ENCODE measurements at places on chromosomes 6 and 20.

- no peak for DNase-seq
Observed at GRCh38 chr20:23690581-23690980, 1.7 kb upstream of the CST4 start.

DNA sequence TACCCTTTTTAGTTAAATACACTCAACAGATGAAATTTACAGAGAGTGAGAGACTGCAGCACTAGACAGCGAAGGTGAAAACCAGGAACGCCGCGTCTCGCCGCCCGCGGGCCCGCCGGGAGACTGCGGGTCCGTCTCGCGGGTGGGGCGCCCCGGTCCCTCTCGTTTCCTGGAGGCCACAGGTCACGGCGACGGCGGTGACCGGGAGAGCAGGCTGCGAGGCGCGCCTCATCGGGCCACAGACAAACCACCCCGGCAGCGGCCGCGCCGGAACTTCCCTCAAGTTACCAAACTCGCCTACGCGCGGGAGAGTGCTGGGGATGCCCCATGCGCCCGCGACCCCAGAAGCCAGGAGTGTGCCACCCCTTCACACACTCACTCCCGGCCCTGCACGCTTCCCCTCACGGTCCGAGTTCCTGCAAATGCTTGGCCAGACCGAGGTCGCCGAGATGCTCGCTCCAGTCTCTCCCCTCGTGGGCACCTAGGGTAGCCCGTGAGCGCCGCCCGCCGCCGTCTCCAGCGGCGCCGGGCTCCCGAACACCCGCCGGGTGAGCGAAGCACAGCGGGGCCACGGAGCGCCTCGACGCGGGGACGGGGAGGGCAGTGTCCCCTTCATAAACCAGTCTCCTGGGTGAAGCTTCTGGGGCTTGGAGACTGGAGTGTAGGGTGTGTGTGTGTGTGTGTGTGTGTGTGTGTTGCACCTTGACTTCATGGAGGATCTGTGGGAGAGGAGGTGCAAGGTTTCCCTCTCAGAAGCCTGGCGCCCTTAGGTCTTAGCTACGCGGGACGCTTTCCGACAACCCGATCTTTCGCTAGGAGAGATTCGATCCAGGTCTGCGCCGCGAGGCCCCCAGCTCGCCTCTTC lies 1.4 kb downstream of the BACH2 start:
- peak; percentile 47 for DNase-seq

- DNase-seq, result no peak
Observed at GRCh38 chr6:133504158-133504557, 263.0 kb downstream of the EYA4 start.

DNA sequence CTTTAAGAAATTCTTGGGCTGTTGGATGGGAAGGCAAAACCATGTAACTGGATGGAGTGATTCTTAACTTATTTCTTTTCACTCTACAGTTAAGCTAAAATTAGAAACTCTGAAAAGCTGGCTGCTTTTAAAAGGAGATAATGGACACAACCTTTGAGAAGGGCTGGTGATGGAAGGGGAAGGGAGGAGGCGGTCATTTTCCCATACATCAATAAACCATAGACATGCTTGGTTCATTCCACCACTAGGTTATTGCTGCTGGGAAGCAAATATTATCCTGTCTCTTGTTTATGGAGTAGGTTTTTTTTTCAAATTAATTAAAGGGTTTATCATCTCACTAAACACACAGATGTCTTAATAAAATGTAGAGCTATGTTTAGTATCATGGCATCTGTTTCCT lies 76.2 kb downstream of the PLCB1 start:
- no peak for DNase-seq

GRCh38 chr6:69852706-69853105 lies 13.7 kb upstream of the COL19A1 start:
- no peak for DNase-seq

DNA sequence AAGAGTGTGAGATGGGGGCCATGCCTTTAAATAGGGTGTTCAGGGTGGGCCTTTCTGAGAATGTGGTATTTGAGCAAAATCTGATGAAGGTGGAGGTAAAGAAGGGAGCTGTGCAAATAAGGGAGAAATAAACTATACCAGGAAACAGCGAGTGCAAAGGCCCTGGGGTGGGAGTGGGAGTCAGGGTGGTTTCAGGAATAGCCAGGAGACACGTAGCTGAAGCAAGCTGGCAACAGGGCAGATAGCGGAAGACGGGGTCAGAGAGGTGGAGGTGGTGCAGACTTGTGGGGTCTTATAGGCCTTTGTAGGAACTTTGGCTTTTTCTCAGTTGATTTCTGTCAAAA lies 51.6 kb downstream of the FGD2 start:
- DNase-seq, result no peak

- no peak for DNase-seq
Observed at GRCh38 chr6:105985098-105985815, 100.9 kb upstream of the PRDM1 start.

- no peak for DNase-seq
Observed at GRCh38 chr6:157607317-157608109, 215.5 kb upstream of the SNX9 start.

- peak; percentile 95 for DNase-seq
Observed at GRCh38 chr6:41073203-41073967, 611 bp downstream of the NFYA start.

DNA sequence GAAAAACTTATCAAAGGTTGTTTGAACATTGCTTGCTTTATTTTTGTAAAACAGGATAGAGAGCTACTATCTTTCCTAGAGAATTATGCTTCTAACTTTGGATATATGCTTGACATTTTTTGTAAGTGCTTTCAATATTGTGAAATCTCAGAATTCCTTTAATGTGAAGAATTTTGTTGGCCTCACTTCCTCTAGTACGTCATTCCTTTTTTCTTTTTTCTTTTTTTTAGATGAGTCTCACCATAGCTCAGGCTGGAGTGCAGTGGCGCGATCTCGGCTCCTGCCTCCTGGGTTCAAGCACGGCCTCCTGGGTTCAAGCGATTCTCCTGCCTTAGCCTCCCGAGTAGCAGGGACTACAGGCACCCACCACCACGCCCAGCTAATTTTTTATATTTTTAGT lies 668.1 kb downstream of the RFPL4B start:
- DNase-seq, result no peak

DNA sequence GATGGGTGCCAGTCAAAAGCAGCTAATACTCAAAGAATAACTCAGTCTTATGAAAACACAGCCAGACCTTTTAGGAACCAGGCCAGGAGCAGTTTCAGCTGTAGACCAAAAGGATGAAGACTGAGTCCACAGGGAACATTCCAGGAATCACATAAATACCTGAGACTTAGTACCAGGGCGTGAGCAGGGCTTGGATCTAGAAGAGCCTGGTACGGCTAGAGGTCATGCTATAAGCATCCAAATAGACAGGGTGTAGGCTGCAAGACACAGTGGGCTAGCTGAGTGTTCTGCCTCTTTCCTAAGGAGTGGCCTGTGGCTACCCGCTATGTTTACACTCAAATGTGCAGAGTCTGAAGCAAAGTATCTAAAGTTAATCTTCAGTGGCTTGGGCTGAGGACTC lies 29.5 kb upstream of the LRRC1 start:
- DNase-seq, result no peak

GRCh38 chr20:46520976-46521579 lies 7.7 kb upstream of the ZNF334 start:
- DNase-seq, result peak; percentile 59

GRCh38 chr20:62760856-62761758 lies 35.2 kb upstream of the MRGBP start:
- no peak for DNase-seq

- no peak for DNase-seq
Observed at GRCh38 chr6:72712910-72713309, 91.0 kb downstream of the KCNQ5 start.

DNA sequence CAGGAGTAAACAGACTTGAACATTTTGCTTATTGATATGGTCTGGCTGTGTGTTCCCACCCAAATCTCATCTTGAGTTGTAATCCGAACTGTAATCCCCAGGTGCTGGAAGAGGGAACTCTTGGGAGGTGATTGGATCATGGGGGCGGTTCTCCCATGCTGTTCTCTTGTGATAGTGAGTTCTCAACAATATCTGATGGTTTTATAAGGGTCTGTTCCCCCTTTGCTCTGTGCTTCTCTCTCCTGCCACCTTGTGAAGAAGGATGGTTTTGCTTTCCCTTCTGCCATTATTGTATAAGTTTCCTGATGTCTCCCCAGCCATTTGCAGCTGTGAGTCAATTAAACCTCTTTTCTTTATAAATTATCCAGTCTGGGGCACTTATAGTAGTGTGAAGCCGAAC lies 40.0 kb downstream of the MYLIP start:
- no peak for DNase-seq

GRCh38 chr20:6560978-6561377 lies 206.5 kb upstream of the BMP2 start:
- no peak for DNase-seq

- DNase-seq, result no peak
Observed at GRCh38 chr6:139546106-139546472, 171.6 kb upstream of the CITED2 start.

DNA sequence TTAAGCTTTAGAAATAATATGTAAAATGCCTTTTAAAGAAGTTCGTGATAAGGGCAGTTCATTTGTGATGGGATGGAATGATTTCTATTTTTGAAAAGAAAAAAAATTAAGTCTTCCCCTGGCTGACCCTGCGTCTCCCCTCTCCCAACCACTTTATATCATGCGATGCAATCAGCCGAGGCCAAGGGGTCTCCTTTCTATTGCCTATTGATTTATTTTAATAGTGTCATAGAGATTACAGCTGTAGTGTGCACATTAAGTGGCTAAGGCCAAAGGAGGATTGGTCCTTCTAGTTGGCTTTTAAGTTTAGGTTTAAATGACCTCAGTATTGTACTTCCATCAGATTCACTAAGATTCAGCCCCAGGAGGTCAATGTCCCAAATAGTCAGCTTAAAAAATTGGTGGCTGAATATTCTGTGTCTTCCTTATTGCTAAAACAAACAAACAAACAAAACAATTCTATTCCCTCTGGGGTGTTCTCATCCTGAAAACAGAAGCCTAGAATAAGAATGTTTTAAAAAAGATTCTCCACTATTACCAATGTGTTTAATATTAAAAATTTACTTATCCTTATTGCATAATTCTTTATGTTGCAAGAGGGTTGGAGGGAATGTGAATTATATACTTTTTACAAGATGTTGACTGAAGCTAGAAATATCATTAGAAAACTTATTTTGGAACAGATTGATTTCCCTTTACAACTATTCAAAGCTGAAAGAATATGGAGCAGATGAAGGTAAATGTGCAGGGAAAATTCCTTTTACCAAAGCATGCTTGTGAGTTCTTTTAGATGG lies 359.1 kb downstream of the SAMD5 start:
- no peak for DNase-seq

DNA sequence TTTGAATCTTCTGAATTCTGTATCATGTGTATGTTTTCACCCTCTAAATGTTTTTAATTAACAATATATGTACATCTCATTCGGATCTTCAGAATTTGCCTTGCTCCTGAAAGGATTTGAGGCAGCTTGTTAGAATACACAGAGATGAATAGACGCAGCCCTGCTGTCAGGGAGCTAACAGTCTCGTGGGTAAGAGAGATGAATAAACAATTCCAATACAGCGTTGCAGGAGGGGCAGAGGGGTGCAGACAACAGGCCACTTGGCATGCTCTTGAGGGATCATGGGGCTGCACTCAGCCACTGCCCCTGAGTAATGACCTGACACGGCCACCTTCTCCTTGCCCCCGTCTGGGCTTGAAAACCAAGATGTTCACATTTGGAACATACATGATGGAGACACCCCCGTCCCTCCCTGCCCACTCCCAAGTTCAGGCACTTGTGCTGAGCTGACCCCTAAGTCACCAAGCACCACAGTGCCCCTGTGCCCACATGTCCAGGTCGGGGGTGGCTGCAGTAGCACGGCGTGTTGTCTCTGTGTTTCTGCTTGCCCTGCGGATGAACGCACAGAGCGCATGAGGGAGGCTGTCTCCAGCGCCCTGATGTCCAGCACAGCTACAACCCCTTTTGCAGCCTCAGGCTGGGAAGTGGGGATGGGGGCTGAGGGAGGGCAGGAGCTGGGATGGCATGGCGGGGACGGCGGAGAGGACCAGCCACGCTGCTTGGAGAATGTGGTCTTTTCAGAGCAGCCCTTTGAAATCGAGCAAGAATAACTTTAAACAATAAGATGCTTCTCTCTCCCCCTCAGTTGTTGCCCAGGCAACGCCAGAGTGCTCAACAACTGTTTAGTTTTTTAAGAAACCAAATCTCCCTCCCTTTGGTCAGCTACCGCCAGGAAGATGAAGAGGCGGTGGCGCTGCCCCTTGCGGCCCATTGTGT lies 33.0 kb upstream of the CDH22 start:
- DNase-seq, result no peak

DNA sequence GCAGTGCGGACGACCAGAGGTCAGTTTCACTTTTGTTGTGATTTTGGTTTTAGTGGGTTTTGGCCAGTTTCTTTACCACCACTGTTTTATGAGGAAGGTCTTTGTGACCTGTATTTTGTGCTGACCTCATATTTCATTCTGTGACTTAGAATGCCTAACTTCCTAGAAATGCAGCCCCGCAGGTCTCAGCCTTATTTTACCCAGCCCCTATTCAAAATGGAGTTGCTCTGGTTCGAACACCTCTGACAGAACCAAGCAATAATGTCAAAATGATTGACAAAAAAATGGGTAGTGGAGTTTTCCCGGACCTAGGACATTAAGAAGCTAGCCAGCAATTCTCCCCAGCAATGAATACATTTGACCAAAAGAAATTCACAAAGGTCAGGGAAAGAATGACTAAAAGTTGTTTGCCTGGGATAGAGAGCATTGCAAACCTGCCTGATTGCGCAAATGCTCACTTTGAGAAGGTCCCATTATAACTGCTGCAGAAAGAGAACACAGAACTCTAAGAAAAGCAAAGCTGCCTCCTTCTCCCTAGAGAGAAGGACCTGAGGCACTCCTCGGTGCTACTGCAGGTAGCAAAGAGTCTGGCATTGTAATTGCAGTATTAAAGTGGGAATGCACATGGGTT lies 288.8 kb downstream of the ADGB start:
- no peak for DNase-seq

DNA sequence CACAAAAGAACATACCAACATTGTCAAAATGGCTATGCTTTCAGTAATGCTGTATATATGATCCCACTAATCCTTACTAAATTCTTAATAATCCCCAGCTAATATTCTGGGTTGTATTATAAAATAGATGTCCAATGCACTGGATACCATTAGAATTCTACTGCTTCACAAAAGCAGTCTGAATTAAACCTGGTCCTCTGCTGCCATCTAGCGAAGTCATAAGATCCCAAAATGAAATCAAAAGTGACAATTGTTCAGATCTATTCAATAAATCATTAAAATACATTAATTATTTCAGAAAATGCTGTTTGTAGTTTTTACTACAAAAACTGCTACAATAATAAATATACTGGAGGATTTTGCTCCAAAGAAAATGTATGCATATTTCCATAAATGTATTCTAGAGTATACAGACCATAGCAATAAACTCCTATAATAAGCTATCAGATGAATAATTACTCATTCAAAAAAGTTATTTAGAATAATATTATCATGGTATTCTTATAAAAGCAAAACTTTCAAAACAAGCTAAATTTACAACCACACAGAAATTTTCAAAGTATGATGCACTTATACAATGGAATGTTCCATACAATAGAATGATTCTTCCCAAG lies 92.6 kb downstream of the RNGTT start:
- DNase-seq, result no peak
